GM23338 (cell line): ENCODE measurements at places on chromosomes 2 and 18. TPM values are rescaled to one million over a fixed set of nuclear protein-coding genes. Genes with fewer than 3 reads are reported as not detected.

DNA sequence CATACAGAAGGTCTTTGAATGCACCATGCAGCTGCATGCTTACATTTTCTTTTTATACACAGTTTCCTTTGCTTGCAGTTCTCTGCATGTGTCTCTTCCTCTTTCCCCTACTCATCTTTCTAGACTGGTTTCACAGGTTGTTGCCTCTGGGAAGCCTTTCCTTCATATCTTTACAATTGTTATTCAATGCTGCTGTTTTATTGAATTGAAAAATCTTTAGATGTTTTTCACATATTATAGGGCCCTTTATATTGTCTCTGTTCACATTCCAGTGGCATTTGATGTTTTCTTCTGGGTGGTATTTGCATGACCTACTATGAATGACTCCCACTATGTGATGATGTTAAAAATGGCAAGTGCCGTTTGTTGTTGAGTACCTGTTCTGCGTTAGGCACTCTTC is 91.1 kb downstream of the DIS3L2 start:
- H3K27me3 ChIP-seq: no peaks in the 10 kb centered on the region
- H3K4me1 ChIP-seq: peaks cover 25% of the 10 kb centered on the region
- no peak for DNase-seq
- H3K27ac ChIP-seq: 0 out of 2 replicates have a peak overlapping the region, but pooled peaks have one; percentile 17
- H3K36me3 ChIP-seq: no peaks in the 10 kb centered on the region

DNA sequence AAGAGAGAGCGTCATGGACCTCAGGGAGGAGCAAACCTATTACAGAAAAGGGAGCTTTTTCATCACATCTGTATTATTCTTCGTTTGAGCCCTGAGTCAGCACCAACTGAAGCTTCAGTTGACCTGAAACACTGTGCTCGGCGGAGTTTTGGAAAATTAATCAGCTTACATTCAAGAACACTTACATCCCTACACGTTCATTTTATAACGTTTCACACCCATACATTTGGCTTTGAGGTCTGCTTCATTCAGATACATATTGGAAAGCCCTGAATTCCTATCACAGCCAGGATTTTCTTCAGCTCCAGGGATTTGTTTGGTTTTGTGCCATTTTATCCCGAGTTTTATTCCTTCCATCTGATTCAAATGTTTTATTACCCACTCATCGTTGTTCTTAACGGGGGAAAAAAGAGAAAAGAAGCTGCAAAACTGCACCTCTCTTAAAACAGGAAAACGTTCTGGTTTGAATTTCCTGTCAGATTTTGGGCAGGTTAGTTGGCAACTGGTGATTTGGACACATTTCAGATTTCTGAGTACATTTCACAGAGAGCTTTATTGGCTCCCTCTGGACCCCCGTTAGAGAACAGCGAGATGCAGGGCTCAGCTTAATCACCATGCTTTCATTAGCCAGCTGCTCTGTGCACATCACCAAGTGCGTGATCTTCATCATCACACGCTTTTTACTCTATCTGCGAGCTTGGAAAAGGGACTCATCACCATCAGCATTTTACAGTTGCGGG is 88.8 kb downstream of the CDC42EP3 start:
- H3K36me3 ChIP-seq: no peaks in the 10 kb centered on the region
- no peak overlapping the region for H3K4me3 ChIP-seq
- DNase-seq: no peak
- no peaks in the 10 kb centered on the region for H3K27me3 ChIP-seq

- H3K4me3 ChIP-seq: no peak overlapping the region
- DNase-seq: no peak
- no peak overlapping the region for H3K27ac ChIP-seq
- H3K4me1 ChIP-seq: no peaks in the 10 kb centered on the region
- no peaks in the 10 kb centered on the region for H3K36me3 ChIP-seq
Measured at GRCh38 chr2:181364492-181365170, 92.6 kb upstream of the ITGA4 start.

DNA sequence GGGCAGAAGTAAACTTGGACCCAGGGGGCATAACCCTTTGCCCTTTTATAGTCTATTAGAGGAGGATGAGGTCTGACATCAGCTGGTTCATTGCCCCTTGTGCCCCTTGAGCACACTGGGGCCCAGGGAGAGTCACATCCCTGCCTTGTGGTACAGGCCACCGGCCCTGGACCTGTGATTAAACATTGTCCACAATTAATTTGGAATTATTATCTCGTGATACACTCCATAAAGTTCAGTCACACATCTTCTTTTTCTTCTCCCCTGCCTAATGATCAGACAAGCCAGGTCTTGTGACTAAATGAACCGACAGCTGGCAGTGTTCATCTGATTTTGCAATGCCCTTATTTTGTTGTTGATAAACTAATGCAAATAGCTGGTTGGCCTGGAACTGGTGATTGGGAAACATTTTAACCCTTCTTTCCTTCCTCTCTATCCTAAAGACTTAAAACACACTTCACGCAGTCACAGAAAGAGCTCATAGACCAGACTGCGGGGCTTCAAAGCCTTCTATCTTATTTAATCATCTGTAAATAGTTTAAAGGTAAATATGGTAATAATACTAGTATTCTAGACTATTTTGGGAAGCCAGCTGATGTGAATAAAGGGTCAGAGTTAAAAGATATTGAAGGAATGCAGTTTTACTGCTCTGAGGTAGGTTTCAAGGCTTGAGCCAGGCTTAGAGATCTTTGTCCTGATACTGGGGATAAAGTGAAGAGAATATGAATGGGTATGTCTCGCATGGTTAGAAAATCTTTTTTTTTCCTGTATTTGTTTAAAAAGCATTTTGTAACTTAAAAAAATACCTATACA is 13.4 kb downstream of the IL1R1 start:
- DNase-seq: no peak
- H3K4me1 ChIP-seq: no peaks in the 10 kb centered on the region
- no peaks in the 10 kb centered on the region for H3K27me3 ChIP-seq
- no peak overlapping the region for H3K27ac ChIP-seq
- no peak overlapping the region for H3K4me3 ChIP-seq
- H3K36me3 ChIP-seq: no peaks in the 10 kb centered on the region

DNA sequence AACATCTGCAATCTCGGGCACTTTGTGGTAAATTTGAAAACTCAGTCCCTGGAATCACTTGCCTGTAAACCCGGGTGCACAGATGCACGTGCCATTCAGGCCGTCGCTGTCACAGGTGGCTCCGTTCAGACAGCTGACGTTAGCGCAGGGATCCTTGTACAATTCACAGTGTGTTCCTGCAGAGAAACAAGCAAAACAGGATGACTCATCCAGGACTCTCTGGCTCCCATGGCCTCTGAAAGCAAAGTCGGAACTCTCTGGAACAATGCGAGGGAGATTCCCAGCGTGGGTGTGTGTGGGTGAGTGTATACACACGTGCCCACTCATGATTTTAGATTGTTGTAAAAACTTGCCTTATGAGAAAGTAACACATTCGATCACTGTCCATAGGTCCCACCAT is 136.1 kb upstream of the PID1 start:
- DNase-seq: no peak
- H3K27me3 ChIP-seq: no peaks in the 10 kb centered on the region
- H3K36me3 ChIP-seq: no peaks in the 10 kb centered on the region
- H3K4me3 ChIP-seq: no peak overlapping the region
- H3K4me1 ChIP-seq: peaks cover 25% of the 10 kb centered on the region

DNA sequence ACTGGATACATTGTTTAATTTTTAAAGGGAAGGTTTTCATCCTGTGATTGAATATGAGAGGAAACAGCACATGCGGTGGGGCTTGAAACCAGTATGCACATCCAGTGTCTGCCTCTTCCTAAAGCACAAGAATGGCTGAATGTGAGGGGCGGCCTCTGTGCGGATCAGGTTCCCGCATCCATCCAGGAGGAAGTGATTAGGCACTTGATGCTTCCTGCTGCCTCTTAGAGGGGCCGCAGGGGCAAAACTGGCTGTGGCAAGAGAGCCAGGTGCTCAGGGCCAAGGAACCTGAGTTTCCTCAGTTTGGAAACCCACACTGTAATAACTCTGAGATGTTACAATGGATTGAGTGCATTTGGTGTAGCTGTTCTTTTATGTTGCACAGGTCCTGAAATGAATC is 48.8 kb downstream of the THNSL2 start:
- no peak overlapping the region for H3K27ac ChIP-seq
- no peak overlapping the region for H3K4me3 ChIP-seq
- peak; percentile 14 for DNase-seq
- no peaks in the 10 kb centered on the region for H3K36me3 ChIP-seq
- no peaks in the 10 kb centered on the region for H3K27me3 ChIP-seq

Gene COLEC11
- total RNA-seq: 0.43 and 1.3 TPM in 2 replicates

GRCh38 chr2:147525819-147526489 is 318.9 kb upstream of the ACVR2A start:
- no peaks in the 10 kb centered on the region for H3K36me3 ChIP-seq
- no peak overlapping the region for H3K4me3 ChIP-seq
- H3K27me3 ChIP-seq: no peaks in the 10 kb centered on the region
- no peak for DNase-seq

- DNase-seq: no peak
- H3K4me1 ChIP-seq: no peaks in the 10 kb centered on the region; the same call in 1 of the 2 replicates
- no peaks in the 10 kb centered on the region for H3K27me3 ChIP-seq
- no peaks in the 10 kb centered on the region for H3K36me3 ChIP-seq
Measured at GRCh38 chr2:9299161-9300100, 92.8 kb downstream of the ASAP2 start.

DNA sequence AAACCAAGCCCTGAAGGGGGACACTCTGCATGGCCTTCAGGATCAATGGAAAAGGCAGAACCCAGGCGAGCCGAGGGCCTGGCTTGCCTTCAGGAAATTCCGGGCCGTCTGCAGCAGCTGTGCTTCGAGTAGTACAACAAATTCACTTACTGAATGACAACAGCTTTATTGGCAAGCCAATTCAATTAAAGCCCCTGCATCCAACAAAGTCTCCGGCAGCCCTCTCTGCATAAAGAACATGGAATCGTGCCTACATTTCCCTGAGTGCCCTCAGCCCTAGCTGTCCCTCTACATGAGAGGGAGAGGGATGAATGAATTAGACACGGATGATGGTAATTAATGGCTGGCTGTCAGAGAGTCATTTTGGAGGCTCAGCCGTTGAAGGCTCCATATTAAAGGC is 189.0 kb downstream of the BCL11A start:
- H3K4me3 ChIP-seq: no peak overlapping the region
- H3K27me3 ChIP-seq: no peaks in the 10 kb centered on the region

GRCh38 chr2:233988581-233988980 is 61.9 kb upstream of the SPP2 start:
- H3K27me3 ChIP-seq: no peaks in the 10 kb centered on the region
- H3K4me1 ChIP-seq: no peaks in the 10 kb centered on the region
- DNase-seq: no peak
- H3K36me3 ChIP-seq: no peaks in the 10 kb centered on the region
- no peak overlapping the region for H3K27ac ChIP-seq

DNA sequence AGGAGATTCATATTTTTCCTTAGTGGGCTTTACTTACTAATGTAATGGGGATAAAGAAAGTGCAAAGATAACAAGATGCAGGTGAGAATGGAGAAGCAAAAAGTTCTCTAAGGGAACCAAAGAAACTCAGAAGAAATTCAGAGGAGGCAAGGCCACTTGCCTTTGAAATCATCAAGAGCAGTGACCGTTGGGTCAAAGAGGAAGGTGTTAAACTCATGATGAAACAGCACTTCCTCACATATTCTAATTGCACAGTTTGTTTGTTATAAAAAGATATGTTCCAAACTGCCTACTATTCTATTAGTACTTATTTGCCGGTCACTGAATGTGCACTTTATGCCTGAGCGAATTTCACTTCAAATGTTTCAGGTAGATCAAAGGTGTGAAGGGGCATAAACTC is 975.1 kb downstream of the BCL11A start:
- no peaks in the 10 kb centered on the region for H3K4me1 ChIP-seq
- DNase-seq: no peak
- H3K4me3 ChIP-seq: no peak overlapping the region
- no peaks in the 10 kb centered on the region for H3K36me3 ChIP-seq

Gene HAAO
- 0.97 and 2.6 TPM in 2 replicates for total RNA-seq

Gene LRRFIP1
- 57.4 and 59.6 TPM in 2 replicates for total RNA-seq

Gene SF3B6
- total RNA-seq: 140 and 172 TPM in 2 replicates

GRCh38 chr18:74480149-74480651 is 16.0 kb upstream of the CNDP2 start:
- H3K27me3 ChIP-seq: no peaks in the 10 kb centered on the region
- DNase-seq: no peak
- H3K27ac ChIP-seq: no peak overlapping the region
- H3K4me3 ChIP-seq: no peak overlapping the region
- H3K4me1 ChIP-seq: no peaks in the 10 kb centered on the region

Gene VWC2L
- not detected in 2 replicates for total RNA-seq
